ENCODE measurements at places on chromosomes 13 and 19.

DNA sequence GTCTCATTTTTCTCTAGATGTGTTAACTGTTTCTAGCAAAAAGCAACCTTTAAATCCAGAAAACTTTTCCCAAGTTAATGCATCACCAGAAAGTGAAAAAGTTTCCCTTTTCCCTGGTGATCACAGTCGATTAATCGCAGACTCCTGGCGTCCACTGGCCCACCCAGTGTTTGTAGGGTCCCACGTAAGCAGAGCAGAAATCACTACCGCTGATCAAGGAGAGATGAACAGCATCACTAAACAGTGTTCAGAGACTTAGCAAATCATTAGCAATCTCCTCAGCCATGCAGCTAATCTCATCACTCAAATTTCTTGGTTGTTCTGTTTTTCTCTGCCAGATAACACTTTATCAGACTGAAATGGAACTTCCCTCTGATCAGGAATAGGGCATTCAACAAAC is 184.2 kb downstream of the EFNB2 start:
- DNase-seq = no peak

- DNase-seq = no peak
These were observed 76.2 kb upstream of the MTIF3 start for GRCh38 chr13:27526516-27526915.

- DNase-seq = no peak
These were observed 2.5 kb downstream of the COX6B2 start for GRCh38 chr19:55352040-55352439.

DNA sequence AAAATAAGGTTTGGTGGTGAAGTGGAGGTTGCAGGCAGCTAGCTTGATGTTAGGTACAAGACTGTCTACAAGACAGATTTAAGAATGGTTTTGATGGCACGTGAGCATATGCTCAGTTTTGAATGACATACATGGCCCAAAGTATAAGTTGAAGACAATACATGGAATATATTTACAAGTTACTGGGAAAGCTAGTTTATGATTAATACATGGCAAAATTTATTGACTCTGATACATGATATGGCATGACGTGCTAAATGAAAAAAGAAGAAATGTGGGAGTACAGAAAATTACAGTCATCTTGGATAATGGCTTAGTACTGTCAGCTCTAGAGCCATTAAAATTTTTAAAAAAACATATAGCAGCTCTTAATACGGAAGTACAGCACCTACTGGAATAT is 4.4 kb downstream of the KLF5 start:
- DNase-seq = no peak

- peak; percentile 72 for DNase-seq
These were observed 49.6 kb downstream of the DOCK9 start for GRCh38 chr13:98927951-98928927.

DNA sequence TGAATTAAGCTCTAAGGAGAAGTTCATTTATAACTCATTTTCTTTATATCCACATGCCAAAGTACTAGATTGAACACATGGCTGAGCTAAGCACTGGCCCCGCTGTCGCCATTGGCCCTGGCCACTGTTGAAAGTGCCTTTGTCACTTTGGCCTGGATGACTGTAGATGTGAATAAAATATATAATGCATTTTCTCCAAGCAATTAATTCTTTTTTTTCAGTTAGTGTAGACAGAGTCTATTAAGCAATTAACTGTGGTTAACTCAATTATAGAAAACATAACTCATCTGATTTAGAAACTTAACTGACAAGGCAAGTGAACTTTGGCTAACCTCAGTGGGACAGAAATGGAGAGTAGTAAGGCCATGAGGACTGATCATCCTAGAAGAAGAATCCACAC is 965.6 kb downstream of the EFNB2 start:
- DNase-seq = no peak

- DNase-seq = no peak
These were observed 42.3 kb upstream of the ZNF726 start for GRCh38 chr19:23872282-23872919.

DNA sequence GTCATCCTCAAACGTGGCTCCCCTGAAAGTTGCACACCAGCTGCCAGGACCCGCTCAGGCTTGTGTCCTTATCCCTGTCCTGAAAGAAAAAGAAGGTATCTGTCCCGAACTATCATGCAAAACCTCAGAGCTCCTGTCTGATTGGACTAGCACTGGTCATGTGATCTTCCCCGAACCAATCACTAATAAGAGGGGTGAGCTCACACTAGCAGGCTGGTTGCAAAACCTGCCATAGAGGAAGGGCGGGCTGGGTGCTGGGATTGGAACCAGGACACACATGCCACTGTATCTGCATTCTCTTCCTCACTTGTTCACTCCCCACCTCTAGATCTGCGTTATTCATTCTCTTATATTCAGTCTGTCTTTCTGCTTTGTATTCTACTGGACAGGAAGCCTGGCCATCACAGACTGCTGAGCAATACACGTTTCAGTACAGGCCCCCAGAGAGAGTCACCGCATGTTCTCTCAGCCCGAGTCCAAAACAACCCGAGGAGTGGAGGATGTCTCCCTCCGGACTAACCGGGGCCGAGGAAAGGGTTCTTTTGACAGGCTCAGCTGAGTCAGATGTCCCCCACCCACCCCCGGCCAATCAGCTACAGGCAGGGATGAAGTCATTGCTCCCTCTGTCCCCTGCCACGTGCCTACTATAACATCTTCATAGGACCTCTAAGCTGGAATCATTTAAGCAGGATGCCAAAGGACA is 97.7 kb downstream of the SIPA1L3 start:
- peak; percentile 92 for DNase-seq

DNA sequence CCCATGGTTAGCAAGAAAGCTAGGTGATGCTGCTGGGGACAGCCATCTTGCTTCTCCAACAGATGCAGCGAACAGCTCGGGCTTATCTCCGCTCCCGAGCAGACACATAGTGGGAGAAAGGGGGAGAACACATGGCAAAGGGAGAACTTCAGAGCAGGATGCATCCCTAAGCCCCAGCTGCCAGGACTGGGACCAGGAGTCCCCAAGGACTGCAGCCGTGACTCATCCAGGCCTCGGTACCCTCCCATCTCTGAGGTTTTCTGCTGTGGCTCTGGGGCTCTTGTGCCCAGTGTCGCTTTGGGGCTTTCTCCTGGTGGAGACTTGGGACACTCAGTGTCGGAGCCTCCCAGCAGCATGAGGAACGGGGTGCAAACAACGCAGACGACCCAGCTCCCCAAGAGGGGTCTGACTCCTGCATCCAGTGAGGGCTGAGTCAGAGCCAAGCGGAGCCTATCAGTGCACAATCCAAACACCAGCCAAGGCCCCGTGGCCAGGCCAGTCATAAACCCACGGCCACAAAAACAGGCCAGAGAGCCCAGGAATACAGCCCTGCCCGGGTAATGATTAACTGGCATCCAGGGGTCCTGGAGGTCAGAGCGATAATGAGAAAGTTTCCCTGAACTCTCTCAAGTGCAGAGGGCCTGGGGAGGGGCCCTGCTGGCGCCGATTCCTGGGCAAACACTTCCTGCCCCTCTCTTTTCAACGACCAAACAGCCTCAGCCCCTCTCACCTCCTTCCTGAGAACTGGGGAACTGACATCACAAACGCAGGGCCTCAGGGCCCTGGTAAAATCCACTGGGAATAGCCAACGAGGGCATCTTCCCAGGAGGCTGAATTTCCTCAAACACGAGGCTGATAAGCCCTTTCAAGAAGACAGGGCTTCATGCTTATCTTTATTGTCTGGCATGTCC is 202.9 kb downstream of the USP12 start:
- DNase-seq = peak; percentile 57

DNA sequence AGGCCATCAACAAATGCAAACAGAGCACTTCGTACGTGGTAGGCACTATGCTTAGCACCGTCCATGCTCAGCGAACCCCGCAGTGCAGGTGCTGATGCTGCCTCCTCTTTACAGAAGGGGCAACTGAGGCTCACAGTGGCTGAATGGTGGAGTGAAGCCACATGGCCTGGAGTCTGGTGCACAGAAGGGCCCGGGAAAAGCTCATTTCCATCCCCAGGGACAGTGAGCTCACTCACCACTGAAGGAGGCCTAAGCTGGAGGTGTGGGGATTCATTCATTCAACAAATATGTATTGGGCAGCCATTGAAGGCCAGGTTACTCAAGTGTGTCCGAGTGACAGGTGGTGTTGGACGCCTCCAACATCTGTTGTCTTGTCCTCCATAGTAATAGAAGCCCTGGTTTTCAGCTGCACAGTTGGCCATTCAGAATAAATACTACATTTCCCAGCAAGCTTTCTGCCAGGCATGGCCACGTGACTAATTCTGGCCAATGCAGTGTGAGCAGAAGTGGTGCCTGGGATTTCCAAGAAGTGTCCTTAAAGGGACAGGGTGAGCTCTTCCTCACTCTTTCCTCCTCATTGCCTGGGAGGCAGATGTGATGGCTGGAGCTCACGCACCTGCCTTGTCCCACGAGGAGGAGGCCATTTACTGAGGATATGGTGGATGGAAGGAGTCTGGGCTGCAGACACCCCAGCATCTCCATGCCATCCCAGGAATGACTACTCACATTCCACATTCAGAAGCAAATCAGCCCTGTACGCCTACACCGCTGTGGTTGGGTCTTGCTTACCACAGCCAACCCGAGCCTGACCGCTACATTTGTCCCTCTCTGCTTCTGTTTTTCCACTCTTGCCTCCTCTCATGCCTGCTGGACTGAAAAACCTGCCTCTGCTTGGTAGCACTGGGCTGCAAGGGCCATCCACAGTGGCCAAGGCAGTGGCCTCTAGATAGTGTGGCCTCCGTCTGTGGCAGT is 2.3 kb upstream of the ZNRF4 start:
- DNase-seq = peak; percentile 34

GRCh38 chr13:97182111-97182890 is 39.8 kb upstream of the MBNL2 start:
- DNase-seq = no peak

DNA sequence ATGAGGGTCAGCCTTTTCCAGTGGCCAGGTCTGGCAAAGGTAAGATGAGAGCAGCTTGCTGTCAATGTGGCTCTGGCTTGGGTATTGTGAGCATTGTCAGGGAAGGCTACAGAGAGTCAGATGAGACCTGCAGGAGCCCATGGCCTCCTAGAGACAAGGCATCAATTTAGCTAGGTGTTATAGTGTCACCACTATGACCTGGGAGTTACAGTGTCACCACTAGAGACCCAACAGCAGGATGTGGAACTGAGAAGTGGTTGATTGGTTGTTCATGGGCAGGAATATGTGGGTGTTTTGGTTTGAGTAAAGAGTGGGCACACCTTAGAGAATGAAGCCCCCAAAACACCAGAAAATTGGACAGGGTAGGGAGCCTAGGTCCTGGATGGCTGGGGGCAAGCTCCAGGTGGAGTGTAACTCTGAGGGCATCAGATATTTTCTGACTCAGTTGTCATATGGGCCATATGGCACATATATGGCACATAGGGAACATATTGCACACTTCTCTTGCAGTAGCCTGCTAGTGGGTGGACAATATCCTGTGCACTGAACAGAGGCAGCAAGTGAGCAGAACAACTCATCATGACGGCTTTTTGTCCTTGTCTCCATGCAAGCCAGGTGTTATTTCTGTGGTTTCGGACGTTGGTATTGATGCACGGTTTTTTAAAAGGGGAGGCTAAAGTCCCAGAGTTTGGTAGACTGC is 46.3 kb upstream of the CEACAM21 start:
- no peak for DNase-seq

DNA sequence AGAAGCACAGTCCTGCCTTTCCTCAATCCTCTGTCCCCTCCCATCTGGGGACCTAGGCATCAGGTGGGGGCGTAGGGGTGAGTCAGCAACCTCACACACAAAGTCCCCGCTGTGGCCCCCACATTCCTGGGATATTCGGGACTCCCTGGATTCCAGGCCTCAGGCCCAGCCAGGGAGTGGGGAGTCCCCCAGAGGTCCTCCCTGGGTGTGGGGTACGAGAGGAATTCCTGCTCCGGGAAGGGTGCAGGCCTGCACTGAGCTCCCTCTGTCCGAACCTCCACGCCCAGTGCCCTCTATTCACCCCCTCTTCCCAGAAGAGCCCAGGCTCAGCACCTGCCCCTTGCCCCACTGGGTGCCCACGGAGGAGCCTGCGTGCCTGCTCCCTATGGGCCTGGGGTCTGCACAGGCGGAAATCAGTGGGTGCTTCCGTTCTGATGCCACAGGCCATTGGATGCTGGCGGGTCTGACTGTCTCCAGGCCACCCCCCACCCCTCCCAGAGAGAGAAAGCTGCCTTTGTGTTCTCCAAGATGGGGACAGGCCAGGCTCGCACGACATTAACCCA is 3.4 kb downstream of the CADM4 start:
- DNase-seq = no peak

DNA sequence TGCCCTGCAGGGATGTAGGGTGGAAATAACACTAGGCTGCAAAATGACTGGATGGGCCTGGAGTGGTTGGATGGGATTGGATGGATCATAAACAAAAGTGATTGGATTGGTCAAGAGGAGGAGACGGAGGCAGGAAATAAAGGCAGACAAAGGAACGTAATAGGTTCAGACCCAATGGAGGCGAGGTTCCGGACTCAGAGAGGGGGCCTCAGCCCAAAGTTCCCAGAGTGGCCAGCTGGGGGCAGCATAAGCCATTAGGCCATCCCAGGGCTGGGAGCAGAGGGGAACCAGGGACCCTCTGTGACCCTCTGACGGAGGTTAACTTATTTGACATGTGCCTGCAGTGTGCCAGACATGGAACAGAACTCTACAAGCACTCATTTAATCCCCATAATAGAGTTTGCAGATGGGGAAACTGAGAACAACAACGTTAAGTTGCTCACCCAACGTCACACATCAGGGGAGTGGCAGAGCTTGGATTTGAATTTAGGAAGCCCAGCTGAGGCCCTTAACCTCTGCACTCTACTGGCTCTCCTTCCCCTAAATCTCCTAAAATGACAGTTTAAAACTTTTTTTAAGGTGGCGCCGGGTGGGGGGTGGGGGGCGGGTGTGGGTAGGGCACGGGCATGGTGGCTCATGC is 15.3 kb upstream of the MAP1S start:
- peak; percentile 81 for DNase-seq

DNA sequence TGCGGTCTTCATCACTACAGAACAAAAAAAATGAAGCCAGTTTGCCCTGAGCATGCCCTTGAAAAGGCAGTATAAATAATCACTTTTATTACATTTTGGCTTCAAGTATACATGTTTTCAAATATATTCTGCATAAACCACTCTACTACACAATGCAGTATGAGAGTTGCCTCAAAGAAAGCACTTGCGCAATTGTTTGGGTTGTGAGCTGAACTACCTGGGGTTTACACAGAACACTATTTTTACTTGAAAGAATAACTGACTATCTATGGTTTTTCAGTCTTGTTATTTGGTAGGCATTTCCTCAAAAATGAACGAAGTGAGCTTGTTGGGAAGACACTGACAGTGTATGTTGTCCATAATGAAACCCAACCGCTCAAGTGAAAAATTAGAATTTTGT is 264.4 kb upstream of the KLF12 start:
- DNase-seq = no peak

GRCh38 chr19:17778251-17778967 is 16.5 kb upstream of the B3GNT3 start:
- peak; percentile 82 for DNase-seq

DNA sequence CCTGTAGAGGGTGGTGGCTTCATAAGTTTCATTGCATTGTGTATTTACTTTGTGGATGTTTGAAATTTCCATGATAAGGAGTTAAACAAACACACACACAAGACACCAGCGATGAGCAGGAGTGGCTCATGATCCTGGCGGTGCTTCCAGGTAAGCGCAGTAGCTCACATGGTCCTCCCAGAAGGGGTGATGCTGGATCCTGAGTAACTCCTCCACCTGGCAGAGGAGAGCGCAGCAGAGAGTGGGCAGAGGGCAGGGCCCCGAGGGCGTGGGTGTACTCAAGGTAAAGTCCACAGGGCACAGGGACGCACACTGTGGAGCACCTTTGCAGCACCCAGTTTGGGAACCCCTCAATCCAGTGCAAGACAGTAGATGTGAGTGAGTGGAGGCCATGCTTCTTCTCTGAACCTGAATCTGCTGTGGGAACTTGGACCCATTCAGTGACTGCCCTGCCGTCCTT is 54.0 kb downstream of the RFX2 start:
- no peak for DNase-seq

- no peak for DNase-seq
These were observed 158.4 kb downstream of the RNF17 start for GRCh38 chr13:24922387-24922744.

Data from ELF-1 (cell line).